Mesothelial cell of epicardium (in vitro differentiated cells): ENCODE measurements at places on chromosomes 12 and 14.

GRCh38 chr12:55619354-55620138, 17.1 kb upstream of the OR10P1 start:
- no peak for DNase-seq

- no peak for DNase-seq
Measured at GRCh38 chr12:88472775-88473174, 107.5 kb downstream of the KITLG start.

DNA sequence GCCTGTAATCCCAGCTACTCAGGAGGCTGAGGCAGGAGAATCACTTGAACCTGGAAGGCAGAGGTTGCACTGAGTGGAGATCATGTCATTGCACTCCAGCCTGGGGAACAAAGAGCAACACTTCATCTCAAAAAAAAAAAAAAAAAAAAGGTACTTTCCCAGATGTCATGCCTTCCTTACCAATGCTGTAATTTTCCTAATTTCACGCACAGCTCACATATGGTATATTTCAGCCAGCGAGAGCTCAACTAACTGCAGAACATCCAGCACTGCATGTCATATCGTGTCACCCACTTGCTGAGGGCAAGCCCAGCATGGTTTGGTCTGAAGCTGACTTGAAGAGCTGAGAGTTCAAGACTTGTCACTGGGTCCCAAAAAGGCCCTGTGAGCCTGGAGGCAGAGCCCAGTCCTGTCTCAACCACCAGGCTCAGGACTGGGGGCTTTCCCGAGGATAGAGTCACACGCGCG, 29.0 kb downstream of the NFKBIA start:
- DNase-seq, result no peak

DNA sequence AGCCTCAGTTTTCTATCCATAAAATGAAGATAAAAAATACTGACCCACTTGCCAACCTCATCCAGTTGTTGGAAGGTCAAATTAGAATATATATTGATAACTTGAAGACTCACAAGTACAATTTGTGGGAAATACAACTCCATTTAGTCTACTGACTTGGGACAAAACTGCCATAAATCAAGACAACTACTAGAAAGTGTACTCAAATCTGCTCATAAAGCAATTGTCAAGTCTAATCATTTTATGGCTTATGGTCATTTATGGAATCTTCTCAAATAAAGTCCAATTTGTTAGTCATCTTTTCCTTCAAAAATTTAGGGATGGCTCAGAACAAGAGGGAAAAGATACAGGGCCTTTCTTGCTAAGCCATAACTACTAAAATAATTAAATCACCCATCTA, 7.0 kb downstream of the BTG1 start:
- no peak for DNase-seq

DNA sequence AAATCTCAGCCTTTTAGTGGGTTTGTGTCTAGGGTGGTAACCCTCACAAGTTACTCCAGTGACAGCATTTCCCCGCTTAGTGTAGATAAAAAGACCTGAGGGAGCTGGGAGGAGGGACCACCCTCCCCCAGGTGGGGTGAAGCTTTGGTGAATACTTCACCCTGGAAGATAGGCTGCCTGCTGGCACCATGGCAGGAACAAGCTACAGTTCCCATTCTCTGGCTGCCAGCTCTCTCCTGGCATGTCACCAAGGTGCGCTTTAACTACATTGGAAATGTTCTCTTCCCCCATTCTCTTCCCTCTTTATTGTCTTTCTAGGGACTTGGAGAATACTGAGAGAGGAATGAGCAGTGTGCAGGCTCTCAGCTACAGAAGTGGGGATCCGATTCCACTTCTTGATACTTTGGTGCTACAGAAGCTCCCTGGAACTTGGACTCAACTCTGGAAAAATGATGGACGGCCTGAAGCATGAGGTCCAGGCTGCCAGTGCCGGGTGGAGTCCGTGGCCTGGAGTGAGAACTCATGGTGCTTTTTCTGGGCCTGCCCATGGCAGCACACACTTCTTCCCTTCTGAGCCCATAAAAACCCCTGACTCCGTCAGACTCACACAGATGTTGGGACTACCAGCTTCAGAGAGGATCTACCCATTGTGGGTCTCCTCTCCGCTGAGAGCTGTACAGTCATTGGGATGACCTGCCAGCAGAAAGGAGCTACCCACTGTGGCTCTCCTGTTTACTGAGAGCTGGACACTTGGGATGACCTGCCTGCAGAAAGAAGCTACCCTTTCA, 198.0 kb downstream of the ADGRD1 start:
- DNase-seq, result no peak

- DNase-seq, result no peak
Measured at GRCh38 chr12:13270817-13271216, 74.3 kb downstream of the EMP1 start.

- DNase-seq, result no peak
Measured at GRCh38 chr14:68587931-68588330, 204.9 kb downstream of the ZFP36L1 start.

- DNase-seq, result peak; percentile 59
Measured at GRCh38 chr12:40691913-40692764, at the start of gene CNTN1. CNTN1 (plus strand) TSS chr12:40692439.

DNA sequence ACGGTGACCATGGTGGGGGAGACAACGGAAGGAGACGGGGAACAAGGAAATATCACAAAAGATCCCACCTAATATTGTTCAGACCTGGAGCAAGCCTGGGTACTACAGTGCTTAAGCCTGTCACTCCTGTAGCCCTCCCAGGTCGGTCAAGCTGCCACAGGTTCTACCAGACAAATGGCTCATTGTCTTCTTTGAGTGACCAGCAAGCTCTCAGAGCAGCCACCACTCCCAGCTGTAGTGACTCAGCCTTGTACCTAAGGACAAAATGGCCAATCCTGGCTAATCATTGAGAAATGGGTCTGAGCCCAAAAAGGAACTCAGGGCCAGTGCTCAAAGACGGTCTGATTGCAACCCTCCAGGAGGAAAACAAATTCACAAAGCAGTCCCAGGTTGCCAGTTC, 238.4 kb upstream of the NOS1 start:
- no peak for DNase-seq

- DNase-seq, result no peak
Measured at GRCh38 chr12:49055978-49056754, 4.4 kb downstream of the KMT2D start.

DNA sequence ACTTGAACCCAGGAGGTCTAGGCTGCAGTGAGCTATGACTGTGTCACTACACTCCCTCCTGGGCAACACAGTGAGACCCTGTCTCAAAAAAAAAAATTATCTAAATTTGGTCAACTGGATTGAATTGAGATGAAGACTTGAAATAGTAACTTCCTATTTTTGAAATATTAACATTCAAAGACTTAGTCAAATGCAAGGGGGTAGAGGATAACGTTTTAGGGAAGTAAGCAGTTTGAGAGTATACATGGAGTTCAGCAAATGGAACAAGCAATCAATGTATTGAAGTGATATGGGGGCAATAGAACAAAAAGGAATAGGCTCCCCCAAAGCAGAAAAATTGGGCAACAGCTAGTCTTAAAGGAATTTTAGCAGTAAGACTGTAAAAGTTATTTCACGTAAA, 4.6 kb upstream of the MFAP5 start:
- no peak for DNase-seq
